ENCODE measurements at places on chromosomes 13 and 19. TPM values are rescaled to one million over a fixed set of nuclear protein-coding genes. Genes with fewer than 3 reads are reported as not detected.

DNA sequence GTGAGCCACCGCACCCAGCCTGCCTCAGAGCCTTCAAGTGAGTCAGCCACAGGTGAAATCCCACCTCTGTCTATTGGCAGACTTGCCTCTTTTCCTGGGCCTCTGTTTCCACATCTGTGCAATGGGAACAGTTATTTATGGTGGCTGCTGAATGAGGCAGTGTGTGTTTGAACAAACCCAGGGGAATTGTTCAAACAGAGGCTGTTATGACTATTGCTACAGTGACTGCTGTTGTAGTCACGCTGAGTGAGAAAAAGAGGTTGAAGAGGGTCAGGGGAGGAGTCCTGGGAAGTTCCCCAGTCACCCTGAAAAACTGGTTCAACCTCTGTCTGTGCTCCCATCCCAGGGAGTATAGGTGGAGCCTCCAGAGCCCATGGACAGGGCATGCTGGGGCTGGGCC, at the start of gene CEACAM19:
CEACAM19 (plus strand) TSS at position 83 of the 400 bp plus-strand sequence. CDS start 450 bp downstream, outside the sequence.
- DNase-seq: no peak

GRCh38 chr19:5030822-5031221, 61.9 kb downstream of the KDM4B start:
- DNase-seq: no peak

GRCh38 chr19:55041627-55042343, 3.7 kb upstream of the GP6 start:
- no peak for DNase-seq

SOHLH2 gene
- 0.07 TPM for total RNA-seq

ZNF112 gene
- total RNA-seq: 9.1 TPM

- no peak for DNase-seq
Measured at GRCh38 chr19:10723591-10723990, 5.7 kb downstream of the DNM2 start.

DNA sequence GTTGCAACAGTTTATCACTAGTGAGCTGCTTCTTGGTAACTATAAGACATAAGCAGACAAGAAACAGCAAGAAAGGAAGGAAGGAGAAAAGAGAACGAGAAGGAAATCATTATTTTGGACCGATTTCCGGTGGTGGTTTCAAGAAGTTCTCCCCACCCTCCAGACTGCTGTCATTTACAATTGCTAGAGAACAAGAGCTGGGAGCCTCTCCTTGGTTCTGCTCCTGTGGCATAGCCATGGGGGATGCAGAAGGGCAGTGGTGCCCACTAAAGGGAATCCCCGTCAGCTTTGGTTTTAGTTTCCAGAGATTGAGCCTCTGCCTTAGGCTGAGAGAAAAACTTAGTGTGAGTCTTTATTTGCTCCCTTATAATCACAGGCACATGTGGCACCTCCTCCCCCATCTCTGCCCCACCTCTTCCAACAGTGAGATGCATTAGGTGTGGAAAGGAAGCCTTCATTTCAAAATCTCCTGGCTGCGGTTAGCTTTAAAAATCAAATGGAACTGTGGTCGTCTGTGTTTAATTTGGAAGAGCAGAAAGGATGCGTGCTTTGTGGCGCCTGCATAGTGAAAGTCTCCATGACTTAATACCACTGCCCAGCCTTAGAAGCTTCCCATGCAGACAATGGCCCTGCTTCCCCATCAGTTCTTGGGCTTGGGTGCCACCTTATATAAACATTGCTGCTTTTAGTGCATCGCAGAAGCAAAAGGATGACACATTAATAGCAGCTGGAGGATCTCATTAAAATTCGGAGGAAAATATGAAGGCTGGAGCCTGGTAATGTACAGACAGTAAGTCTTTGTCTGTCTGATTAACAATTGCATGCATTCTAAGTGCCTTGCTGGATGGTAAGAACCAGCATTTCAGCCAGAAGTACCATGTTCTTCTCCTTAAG, 25.0 kb downstream of the LRCH1 start:
- no peak for DNase-seq

- no peak for DNase-seq
Measured at GRCh38 chr19:51664997-51665396, 18.4 kb upstream of the SIGLEC14 start.

SULT2A1 gene
- total RNA-seq: not detected

DNA sequence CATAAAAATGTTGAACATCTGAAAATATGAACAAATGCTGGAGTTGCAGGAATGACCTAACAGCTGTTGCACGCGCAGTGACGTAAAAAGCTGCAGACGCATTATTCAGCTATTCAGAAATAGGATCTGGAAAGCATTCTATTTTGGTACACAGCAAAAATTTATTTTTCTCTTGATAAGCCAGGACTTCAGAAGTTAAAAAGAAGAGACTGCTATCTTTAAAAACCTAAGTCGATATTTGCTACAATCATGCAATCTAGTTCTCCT, 36.9 kb upstream of the STARD13 start:
- DNase-seq: no peak

CACNA1A gene
- 0.07 TPM for total RNA-seq

C19orf85 gene
- not detected for total RNA-seq

GRCh38 chr19:54160182-54160811, 776 bp upstream of the LENG1 start:
- no peak for DNase-seq

DNA sequence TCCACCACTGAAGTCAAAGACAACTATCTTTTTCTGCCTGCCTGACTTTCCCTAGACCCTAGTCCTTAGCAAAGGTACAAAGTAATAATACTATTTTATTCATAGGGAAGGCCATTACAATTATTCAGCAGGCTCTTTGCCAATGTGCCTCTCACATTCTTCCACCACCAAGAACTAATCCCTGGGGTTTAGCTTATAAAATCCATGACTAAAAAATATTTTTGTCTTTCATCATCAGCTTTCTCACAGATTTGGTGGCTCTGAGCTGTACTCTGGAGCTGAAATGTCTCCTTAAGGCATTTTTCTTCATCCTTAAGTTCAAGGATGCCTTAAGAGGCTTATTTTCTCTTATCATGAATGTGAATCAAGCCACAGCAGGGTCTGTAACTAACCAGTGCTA, 96.1 kb downstream of the OXGR1 start:
- DNase-seq: no peak

HIPK4 gene
- total RNA-seq: not detected

DNA sequence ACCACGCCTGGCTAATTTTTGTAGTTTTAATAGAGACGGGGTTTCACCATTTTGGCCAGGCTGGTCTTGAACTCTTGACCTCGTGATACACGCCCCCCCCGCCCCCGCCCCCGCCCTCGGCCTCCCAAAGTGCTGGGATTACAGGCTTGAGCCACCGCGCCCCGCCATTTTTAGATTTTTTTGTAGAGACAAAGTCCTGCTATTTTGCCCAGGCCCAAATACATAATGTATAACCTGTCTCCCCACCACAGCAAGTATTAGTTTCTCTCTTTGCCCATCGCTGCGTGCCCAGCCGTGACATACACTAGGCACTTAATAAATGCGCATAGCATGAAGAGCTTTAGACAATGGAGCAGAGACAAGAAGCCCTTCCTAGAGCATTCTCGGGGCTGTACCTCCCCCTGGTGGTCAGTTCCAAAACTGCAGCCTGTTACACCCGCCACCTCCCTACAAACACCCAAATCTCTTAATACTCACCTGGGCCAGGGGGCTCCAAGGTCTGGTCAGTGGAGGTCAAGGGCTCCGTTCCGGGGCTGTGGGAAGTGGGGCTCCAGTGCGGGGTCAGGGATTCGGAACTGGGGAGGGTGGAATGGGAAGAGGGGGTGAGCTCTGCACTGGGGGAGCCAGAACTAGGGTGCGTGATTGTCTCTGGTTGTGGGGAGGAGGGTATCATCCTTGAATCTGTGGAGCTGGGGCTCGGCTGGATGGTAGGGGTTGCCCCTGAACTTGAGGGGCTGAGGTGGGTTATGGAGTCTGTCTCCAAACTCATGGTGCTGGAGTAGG, 22.5 kb downstream of the IQCN start:
- DNase-seq: peak; percentile 26

DNA sequence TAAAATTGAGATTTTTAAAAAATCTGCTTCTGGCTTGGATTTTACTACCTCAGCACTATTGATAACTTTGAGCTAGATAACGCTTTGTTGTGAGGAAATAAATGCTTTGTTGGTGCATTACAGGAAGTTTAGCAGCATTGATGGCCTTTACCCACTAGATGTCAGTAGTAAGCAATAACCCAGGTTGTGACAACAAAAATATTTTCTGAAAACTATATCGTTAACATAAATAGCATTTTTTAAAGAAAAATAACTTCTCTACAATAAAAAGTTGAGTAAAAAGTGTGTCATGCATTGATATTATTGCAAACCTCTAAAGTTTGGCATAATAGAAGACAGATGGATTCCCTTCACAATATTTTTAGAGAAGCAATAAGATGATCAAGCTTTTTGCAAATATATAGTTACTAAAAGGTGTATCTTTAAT, 1246.5 kb downstream of the UQCRFS1 start:
- DNase-seq: no peak

DNA sequence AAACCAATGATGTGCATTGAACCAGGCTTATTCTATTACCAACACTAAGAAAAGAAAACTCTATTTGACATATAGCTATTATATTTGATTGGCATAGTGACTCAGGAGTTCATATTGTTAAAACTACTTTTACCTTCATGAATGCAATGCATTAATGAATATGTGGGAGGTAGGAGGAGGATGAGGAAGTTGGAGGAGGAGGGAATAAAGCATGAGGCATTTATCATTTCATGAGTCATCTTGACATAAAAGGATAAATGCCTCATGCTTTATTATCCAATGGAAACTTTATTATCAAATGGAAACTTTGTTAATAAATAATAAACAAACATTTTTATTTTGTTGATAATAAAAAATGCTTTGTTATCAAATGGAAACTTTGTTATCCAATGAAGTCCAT, 116.5 kb downstream of the SPRY2 start:
- no peak for DNase-seq

GRCh38 chr13:110103534-110103933, 203.4 kb downstream of the COL4A1 start:
- DNase-seq: no peak

- no peak for DNase-seq
Measured at GRCh38 chr19:39265321-39265916, 2.8 kb upstream of the IFNL2 start.

TEKTIP1 gene
- not detected for total RNA-seq

PSG2 gene
- total RNA-seq: not detected

NCAN gene
- total RNA-seq: not detected

GRCh38 chr19:53374288-53374687, 8.8 kb downstream of the ZNF525 start:
- DNase-seq: no peak

- no peak for DNase-seq
Measured at GRCh38 chr19:5037936-5038335, 69.0 kb downstream of the KDM4B start.

- no peak for DNase-seq
Measured at GRCh38 chr13:50069261-50069660, 54.0 kb downstream of the KCNRG start.

GRCh38 chr13:72462166-72462565, 265.3 kb downstream of the MZT1 start:
- DNase-seq: no peak

DLEU7 gene
- total RNA-seq: not detected

- DNase-seq: no peak
Measured at GRCh38 chr13:61954092-61954491, 538.4 kb upstream of the PCDH20 start.

- DNase-seq: no peak
Measured at GRCh38 chr13:28357911-28358433, 137.0 kb downstream of the FLT1 start.

SIAH3 gene
- total RNA-seq: not detected

DNA sequence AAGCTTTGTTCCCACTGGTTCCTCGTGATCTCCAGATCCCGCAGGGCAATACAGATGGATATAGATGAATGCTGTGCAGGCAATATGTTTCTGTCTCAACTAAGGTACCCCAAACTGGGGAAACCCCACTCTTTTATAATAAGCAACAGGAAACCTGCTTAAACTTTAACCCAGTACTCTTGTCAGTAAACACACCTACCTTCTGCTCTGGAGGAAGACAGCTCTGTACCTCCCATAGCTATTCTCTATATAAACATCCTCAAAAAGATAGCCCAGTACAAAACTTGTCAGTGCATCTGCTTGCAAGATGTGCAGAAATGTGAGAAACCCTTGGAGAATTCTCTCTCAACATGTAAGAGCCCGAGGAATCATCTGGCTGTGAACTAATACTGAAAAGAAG, 583.6 kb downstream of the OLFM4 start:
- DNase-seq: no peak

DNA sequence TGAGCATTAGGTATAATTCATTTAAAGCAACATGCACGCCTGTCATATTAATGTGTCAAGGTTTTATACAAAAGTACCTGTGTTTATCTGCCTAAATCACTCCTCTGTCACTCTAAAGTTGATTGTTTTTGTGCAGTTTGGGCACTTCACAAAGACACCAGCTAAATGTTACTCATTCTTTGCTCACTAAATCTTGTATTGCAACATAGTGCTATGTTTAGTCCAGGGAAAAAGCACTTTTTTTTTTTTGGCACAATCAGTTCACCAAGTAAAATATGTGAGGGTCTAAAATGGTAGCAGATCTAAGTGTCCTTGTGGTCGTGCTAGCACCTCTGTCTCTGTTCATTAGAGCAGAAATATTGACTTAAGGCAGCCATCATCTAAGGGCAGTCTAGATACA, 2526.7 kb upstream of the PCDH20 start:
- DNase-seq: no peak

CEACAM4 gene
- total RNA-seq: not detected

- DNase-seq: no peak
Measured at GRCh38 chr13:102721800-102722231, 27.0 kb upstream of the METTL21C start.

ZNF490 gene
- total RNA-seq: 6.0 TPM

- no peak for DNase-seq
Measured at GRCh38 chr19:1446713-1447481, 3.0 kb upstream of the APC2 start.

RNF17 gene
- not detected for total RNA-seq
